Kasumi-1 (cell line): ENCODE measurements at places on chromosomes 6 and 20.
A peak's percentile ranks its signal among the peaks of the same experiment; 100 is the strongest.

DNA sequence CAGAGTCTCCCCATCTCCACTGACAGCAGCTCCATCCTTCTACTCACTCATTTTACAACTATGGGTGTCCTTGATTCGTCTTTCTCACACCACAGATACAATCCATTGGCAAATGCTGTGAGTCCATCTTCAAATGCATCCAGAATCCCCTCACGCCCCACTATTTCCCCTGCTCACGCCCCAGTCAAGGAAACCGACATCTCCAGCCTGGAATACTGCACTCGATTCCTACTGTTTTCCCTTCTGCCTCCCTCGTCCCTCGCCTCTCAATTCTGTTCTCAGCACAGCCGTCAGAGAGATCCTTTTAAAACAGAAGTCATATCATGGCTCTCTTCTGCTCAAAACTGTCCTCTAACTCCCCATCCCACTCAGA lies 4.7 kb downstream of the HLA-B start:
- DNase-seq = no peak

GRCh38 chr6:28001751-28002150 lies 44.7 kb downstream of the OR2B6 start:
- DNase-seq = no peak

- DNase-seq = no peak
These were observed 634 bp downstream of the ITPA start for GRCh38 chr20:3209946-3210317.

DNA sequence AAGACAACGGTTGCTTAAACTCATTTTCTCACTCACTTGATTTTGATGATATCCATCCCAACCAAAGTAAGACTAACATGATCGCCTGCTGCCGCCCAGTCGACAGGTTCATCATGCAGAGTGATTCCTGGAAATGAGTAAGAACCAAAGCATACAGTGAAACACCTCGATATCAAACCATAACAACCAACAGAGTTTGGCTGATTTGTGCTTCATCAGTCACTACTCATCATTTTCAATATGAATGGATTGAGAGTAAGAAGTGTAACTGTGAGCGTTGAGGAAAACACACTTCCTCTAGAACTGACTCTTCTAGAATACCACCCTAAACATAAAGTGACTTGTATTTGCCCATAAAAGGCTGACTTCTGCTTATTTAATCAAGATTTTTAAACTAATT lies 29.2 kb upstream of the ALDH8A1 start:
- DNase-seq = no peak

DNA sequence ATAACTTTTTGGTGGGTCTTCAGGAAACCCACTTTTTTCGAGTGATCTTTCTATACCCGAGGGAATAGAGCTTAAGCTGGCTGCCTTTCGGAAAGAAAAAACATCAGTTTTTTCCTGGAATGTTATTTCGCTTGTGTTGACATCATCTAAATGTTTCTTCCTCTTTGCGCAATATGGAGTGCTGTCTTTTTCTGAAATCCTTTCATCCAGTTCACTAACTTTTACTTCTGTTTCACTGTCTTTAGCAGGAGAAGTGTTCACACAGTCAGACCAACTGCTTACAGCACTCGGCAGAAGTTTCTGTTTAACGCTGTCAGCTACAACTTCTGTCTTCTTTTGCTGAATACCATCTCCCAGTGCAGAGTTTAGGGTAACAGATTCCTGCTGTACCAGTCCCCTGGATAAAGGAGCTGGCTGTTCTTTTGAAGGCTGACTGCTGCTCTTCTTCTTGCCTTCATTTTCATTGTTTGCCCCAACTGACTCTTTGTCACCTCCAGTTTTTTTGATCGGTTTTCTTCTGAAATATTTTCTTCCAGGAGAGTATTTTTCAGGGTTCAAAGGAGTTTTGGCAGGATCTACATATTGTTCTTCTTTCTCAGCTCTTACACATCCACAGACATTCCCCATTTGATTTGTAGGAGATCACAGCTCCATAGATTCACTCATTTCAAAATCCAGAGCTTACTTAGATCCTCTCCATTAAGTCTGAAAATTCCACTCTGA lies 50.0 kb upstream of the DST start:
- no peak for DNase-seq

DNA sequence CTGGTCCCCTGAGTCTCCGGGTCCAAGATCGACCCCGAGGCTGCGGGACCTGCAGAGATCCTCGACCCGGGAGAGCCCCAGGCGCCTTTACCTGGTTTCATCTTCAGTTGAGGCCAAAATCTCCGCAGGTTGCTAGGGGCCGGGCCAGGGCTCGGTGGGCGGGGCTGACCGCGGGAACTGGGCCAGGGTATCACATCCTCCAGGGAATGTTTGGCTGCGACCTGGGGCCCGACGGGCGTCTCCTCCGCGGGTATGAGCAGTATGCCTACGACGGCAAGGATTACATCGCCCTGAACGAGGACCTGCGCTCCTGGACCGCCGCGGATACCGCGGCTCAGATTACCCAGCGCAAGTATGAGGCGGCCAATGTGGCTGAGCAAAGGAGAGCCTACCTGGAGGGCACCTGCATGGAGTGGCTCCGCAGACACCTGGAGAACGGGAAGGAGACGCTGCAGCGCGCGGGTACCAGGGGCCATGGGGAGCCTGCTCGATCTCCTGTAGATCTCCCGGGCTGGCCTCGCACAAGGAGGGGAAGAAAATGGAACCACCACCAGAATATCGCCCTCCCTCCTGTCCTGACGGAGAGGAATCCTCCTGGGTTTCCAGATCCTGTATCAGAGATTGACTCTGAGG lies 53.8 kb upstream of the POLR1H start:
- no peak for DNase-seq

- DNase-seq = no peak
These were observed 5.1 kb downstream of the KIAA1755 start for GRCh38 chr20:38255393-38255792.

GRCh38 chr6:2881423-2881822 lies 21.7 kb downstream of the SERPINB9 start:
- DNase-seq = no peak

- DNase-seq = no peak
These were observed 30.7 kb downstream of the PAK5 start for GRCh38 chr20:9808166-9808565.

- no peak for DNase-seq
These were observed 771 bp upstream of the PPP1R3G start for GRCh38 chr6:5084360-5084780.

GRCh38 chr6:131652472-131652871 lies 15.4 kb downstream of the ENPP3 start:
- DNase-seq = no peak

DNA sequence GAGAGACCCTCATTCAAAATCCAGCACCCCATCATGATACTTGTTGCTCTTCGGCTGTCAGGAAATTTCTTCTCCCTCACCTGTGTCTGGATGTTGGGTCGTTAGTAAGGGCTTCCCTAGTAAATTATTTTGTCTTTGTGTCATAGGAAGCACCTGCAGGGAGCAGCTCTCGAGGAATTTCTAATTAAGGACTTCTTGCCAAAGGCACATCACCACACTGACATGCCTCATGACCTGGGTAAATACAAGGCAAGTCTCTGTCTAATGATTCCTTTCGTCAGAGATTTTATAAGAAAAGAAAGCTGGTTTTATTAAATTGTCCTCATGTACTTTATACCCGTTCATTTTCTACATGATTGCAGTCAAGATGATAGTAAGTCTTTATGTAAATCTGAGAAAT lies at the start of gene NOX3:
Gene NOX3, minus strand, starts transcription at position 74 of the 400 bp plus-strand sequence. Its CDS starts 39 bp downstream, at position 35.
- no peak for DNase-seq

- DNase-seq = no peak
These were observed 122.4 kb downstream of the PTPRK start for GRCh38 chr6:128397996-128398395.

DNA sequence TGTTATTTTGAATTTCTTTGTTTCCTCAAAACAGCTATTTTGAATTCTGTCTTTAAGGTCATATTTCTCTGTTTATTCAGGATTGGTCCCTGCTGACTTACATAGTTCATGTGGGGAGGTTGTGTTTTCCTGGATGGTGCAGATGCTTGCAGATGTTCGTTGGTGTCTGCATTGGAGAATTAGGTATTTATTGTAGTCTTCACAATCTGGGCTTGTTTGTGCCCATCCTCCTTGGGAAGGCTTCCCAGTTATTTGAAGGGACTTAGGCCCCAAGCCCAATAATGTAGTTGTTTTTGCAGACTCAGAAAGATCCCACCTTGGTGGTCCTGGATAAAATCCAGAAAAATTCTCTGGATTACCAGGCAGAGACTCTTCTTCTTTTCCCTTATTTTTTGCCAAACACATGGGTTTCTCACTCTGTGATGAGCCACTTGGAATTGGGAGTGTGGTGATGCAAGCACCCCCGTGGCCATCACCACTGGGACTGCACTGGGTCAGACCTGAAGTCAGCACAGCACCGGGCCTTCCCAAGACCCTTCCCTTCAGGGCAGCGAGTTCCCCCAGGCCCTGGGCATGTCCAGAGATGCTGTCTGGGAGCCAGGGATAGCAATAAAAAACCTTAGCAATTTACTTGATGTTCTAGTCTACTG lies 81.6 kb upstream of the EZR start:
- no peak for DNase-seq

GRCh38 chr6:25085756-25086155 lies 150.0 kb upstream of the RIPOR2 start:
- DNase-seq = peak; percentile 80

DNA sequence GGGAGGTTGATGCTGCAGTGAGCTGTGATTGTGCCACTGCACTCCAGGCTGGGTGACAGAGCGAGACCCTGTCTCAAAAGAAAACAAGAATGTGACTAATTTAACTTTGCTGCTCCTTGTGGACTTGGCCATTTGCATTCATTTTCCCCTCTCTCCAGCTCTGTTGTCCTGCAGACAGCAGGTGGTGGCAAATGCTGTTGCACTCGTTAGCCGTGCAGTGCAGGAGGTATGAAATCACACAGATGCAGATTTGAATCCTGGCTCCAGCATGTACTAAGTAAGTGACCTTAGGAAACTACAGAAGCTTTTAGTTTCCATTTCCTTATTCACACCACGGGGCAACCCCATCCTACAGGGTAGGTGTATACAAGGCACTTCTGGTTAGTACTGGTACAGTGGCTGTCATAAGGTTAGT lies 9.6 kb upstream of the BEND3 start:
- DNase-seq = no peak

GRCh38 chr6:40152196-40152595 lies 217.9 kb upstream of the MOCS1 start:
- no peak for DNase-seq

GRCh38 chr20:8432435-8433148 lies 300.5 kb downstream of the PLCB1 start:
- no peak for DNase-seq

DNA sequence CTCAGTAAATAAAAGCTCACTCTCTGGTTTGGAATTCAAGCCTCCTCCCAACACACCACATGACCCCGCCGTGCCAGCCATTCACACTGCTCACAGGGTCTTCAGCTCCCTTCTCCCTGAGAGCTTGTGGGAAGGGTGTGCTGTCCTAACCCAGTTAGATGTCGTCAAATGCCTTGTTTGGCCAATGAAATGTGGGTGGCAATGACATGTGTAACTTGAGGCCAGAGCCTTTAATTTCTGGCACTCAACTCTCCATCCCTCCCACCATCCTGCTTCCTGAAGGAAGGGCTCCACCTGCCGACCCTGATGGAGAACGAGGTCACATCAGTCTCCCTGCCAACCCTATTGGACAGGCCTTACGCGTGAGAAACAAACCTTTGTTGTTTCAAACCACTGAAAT lies 224.5 kb upstream of the AGPAT4 start:
- no peak for DNase-seq

- no peak for DNase-seq
These were observed 8.5 kb upstream of the SOD2 start for GRCh38 chr6:159701413-159701999.

DNA sequence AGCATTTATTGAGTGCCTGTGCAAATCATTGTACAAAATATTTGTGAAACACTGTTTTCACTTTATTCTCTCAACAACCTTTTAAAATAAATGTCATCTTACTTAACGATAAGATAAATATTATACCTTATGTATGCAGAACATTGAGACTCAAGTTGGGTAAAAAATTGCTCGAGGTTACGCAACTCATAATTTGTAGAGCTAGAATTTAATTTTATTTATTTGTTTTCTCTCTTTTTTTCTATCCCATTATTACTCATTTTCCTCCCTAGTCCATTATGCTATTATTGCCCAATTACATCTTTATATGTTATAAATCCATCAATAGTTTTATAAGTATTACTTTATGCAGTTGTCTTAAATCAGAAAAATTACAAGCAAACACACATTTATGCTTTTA lies 77.4 kb upstream of the ELOVL5 start:
- DNase-seq = no peak

DNA sequence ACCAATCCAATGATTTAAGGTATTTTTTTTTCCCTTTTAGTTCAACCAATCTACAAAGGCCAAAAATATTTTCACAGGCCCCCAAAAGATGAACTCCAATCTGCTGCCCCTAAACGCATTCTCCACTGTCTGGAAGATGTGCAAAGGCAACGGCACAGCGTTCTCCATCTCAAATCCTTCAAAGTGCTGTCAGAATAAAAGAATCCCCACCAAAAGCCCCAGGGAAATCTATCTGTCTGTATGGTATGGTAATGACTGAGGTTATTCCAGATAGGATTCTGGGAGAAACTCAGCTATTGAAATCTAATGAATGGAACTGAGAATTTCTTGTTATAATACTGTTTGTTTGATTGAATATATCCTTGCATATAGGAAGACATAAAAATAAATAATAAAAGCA lies 217.8 kb upstream of the CCN2 start:
- no peak for DNase-seq

DNA sequence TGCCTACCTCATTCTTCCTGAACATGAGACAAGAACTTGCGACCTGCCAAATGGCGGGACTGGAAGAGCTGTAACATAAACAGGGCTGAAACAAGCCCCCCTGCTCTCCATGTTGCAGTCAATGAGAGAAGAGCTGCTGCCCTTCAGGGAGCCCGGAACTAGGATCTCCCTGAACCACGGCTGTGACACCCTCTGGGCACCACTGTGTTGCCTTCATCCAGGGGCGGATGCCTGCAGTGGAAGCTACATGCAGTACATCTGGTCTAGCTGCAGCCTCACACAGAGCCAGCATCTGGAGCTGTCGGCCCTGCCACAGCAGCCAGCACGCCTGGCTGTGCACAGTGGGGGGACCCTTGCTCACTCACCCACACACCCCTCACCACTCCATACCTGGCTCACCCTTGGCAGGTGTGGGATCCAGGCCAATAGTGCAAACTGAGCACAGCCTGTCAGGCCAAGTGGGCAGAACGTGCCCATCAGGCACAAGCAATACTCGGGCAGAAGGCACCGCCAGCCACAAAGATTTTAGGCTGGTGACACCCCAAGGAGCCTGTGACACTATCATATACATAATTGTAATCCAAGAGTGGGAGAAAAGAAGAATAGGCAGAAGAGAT lies 451.3 kb downstream of the HTR1B start:
- DNase-seq = no peak

DNA sequence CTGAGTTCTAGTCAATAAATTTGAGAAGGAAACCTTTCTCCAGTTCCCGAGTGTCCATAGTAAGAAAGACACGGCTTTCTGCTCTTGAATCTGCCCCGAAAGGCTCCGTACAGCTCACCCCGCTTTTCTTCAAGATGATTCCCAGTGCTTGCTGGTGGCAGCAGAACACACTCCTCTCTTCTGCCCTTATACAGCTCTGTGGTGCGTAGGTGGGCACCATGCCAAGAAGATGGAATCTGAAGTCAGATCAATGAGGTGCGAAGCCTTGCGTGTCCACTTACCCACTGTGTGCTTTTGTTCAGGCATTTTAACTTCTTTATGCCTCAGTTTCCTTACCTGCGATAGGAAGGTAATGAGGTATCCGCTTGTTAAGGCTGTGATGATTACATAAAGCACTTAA lies 142.2 kb downstream of the WDR27 start:
- DNase-seq = no peak
